ENCODE measurements at places on chromosomes 12 and 14.

GRCh38 chr12:104513681-104514080 is 56.9 kb downstream of the CHST11 start:
- DNase-seq, result no peak

- no peak for DNase-seq
Observed at GRCh38 chr12:2179953-2180736, 127.4 kb downstream of the CACNA1C start.

- DNase-seq, result no peak
Observed at GRCh38 chr12:52900166-52900895, 4.5 kb downstream of the KRT8 start.

- no peak for DNase-seq
Observed at GRCh38 chr12:118549510-118549980, 173.2 kb downstream of the SUDS3 start.

GRCh38 chr12:120254809-120255208 is 10.7 kb downstream of the PXN start:
- no peak for DNase-seq

DNA sequence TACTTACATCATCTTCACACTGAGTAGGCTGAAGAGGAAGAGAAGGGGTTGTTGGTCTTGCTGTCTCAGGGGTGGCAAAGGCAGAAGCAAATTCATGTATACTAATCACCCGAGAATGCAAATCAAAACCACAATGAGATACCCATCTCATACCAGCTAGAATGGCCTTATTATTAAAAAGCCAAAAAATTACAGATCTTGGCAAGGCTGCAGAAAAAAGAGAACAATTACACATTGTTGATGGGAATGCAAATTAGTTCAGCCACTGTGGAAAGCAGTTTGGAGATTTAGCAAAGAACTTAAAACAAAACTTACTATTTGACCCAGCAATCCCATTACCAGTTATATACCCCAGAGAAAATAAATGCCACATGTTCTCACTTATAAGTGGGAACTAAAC is 154.9 kb downstream of the SEC23A start:
- no peak for DNase-seq

GRCh38 chr12:12107678-12108077 is 36.9 kb downstream of the BCL2L14 start:
- no peak for DNase-seq
